WTC11 (cell line): ENCODE measurements at places on chromosomes 7 and 10.

DNA sequence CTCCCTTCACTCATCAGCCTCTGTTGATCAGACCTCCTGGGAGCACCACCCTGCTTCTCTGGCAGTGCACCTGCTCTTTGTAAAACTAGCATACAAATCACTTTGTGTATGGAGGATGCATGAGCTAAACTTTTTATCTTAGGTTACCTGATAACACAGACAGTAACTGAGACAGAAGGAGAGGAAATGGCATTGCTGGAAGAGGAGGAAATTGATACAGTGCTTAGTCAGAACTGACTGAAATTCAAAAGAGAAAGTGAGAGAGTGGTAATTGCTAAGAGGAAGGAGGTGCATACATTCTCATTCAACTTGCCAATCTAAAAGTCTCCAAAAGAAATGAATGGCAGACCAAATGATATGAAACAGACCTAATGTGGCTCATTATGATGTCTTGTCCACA, 1120.7 kb downstream of the GATA3 start:
- DNase-seq, result no peak

- no peak for DNase-seq
These were observed 103.1 kb downstream of the KLF6 start for GRCh38 chr10:3681642-3682554.

GRCh38 chr7:29421010-29421956, 142.4 kb upstream of the PRR15 start:
- DNase-seq, result no peak

GRCh38 chr10:110897184-110897583, 21.8 kb downstream of the BBIP1 start:
- no peak for DNase-seq

DNA sequence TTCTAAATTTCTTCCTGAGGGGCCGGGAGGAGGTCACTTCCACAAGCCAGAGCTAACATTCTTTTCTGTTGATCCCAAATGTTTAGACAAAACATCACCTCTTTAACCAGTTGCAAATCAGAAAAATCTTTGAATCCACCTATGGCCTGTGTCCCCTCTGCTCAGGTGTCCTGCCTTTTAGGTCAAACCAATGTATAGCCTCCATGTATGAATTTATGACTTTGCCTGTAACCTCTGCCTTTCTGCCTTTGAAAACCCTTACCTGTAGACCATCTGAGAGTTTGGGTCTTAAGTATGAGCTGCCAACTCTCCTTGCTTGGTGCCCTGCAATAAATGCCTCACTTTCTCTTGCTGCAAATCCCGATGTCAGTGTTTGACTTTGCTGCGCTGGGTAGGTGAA, 44.1 kb upstream of the MSRB2 start:
- DNase-seq, result no peak

DNA sequence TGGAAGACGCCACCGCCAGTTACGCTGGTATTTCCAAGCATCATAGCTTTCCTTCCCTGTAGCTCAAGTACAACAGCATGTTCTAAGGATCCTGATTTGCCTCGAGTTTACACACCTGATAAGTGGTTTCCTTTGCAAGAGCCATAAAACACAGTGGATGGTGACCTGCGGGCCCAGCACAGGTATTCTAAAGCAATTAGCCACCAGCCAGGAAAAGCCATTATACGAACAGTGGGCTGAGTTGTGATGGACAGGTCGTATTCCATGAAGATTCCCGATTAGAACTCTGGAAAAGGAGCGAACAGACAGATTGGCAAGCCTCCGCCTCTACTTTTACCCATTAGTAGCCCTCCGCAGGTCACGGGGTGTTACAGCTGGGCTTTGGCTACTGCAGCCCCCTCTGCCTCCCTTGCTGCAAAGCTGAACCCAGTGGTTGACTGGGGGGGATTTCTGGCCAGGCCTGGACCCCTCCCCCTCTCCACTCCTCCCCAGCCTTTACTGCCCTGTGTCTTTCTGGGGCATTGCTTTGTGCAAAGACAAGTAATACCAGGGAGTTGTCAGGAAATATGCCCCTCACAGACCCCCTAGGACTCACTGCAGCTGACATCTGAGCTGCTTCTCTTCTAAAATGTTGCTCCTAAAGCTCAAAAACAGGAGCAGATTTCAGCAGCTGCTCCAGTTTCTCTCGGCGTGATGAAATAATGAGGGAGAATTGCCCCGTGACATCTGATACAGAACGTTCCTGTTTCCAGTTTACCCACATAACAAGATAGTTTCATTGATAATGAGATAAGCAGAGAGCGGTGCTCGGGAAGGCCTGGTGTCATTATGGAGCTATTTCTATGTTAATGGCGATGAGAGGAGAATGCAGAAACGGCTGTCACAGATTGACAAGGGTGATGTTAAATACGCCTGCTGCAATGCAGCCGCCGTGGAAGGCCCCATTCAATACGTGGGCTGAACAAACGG, 214.4 kb downstream of the CCSER2 start:
- DNase-seq, result no peak

- no peak for DNase-seq
These were observed 11.0 kb upstream of the NDUFB2 start for GRCh38 chr7:140685407-140686087.

- no peak for DNase-seq
These were observed 2.8 kb downstream of the INHBA start for GRCh38 chr7:41700044-41700471.

- no peak for DNase-seq
These were observed 3.0 kb downstream of the RET start for GRCh38 chr10:43079856-43080255.

DNA sequence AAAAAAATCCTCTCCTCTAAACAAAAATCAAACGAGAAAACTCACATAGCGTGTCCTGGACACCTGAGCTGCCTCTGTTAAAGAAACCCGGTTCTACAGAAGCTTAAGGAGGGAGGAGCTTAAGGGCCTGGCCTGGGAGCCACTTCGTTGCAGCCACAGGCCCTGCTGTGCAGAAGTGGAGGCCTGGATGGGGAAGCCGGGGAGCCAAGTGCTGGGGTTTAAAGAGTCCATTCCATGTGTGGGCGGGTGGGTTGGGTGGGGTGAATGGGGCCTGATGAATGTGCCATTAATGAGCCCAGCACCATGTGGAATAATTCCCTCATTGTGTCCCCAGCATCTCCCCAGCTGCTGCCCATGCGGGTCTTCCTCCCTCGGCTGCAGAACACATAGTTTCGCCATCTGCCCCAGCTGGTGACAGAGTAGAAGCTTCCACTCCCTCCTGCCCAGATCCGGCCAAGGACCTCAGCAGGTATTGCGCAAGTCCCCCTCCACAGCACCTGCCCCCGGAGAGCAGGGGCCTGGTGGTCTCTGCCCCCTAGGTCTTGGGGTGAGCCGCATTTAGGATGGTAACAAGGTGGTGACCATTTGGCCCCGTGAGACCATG, 127.8 kb upstream of the BTBD16 start:
- DNase-seq, result no peak

DNA sequence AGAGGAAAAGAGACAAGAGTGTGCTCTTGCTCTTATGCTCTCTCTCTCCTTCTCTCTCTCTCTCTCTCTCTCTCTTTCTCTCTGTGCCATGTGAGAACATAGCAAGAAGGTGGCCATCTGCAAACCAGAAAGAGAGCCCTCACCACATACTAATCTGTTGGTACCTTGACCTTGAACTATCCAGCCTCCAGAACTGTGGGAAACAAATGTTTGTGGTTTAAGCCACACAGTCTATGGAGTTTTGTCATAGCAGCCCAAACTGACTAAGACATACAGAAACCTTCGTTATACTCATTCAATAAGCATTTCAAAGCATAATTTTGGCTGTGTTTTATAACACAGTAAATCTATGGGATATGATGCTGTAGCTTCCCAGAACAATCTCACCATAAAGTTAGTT, 56.4 kb upstream of the PLPP4 start:
- DNase-seq, result no peak

GRCh38 chr7:101804088-101804963, 13.1 kb upstream of the CUX1 start:
- DNase-seq, result peak; percentile 46

DNA sequence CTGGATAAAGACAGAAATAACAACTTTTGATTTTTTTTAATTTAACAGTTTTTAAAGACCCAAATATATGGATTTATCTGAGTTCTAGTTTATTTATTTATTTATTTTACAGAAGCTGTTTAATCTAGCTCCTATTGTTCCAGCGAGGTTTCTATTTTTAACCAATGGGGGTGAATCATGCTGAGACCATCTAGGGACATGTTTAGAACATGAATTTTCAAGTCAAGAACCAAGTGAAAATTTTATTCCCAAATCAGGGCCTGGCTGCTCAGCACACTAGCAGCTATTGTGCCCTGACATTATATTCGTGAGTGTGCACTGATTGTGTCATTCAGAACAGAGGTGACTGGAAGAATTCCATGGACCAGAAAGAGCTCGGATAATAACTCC, 24.6 kb upstream of the MPP7 start:
- DNase-seq, result no peak

GRCh38 chr10:21002091-21002878, 105.2 kb upstream of the NEBL start:
- DNase-seq, result no peak

GRCh38 chr10:21087476-21087875, 190.4 kb upstream of the NEBL start:
- DNase-seq, result no peak

- no peak for DNase-seq
These were observed 115.0 kb downstream of the TAF3 start for GRCh38 chr10:7933262-7933661.

GRCh38 chr7:129750501-129750900, 139.0 kb downstream of the NRF1 start:
- no peak for DNase-seq

DNA sequence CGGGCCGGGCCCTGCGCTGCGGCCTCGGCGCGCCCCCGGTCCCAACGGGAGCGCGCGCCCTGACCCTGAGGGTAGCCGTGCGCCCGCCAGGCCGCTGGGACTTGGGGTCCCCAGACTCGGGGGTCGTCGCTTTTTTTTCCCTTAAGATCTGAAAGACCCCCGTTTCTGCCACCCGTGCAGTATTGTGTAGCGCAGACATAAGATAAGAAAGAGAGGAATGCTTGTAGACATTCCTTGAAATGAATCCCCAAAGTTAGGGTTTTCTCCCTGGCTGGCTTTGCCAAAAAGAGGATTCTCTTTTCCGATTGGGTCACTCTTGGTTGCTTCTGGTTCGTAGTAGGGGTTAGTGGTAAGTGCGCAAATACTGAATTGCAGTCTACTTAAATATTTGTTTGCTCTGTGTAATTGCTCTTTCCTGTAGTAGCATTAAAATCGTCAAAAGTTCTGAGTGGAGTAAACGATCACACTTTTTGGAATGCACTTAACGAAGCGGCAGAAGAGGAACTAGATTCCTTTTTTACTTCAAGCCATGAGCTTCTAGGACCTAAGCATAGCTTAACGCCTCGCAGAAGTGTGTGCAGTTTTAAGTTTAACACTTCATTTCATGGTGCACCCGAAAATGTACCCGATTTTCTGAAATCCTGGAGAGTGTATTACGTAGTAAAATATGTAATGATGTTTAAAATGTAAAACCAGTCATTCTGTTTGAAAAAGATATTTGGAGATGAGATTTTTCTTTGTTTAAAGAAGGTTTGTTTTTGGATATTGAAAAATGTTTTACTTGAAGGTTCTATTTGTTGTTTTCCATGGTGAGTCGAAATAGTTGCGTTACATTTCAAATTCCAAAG, 1.3 kb downstream of the CUL1 start:
- DNase-seq, result no peak

DNA sequence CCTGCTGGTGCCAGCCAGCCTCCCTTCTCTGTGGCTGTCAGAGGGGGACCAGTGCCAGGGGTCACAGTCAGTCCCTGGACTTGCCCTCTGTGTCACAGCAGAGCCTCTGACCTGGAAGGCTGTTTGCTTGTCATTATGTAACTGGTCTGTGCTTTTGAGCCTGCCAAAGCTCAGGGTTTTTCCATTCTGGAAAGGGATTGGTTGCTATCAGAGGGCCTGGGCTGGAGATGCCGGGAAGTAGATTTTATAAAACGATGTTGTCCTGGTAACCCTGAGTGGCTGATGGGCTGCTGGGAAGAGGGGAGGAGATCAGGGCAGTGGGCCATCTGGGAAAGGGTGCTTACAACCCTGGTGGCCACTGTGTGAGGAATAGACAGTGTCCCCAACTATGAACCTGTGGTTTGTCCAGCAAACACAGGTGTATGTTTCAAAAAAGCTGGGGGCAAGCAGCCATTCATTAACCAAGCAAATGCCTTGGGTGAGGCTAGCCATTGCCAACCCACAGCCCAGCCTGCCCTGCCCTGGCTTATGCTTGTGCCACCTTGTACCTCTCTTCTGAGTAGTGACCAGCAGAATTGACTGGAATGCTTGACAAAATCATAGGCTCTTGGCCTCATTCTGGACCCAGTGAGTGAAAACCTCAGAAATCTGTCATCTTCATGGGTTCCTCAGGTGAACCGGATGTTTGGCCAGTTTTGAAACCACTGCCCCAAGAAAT, 21.6 kb downstream of the SFTPD start:
- DNase-seq, result no peak

DNA sequence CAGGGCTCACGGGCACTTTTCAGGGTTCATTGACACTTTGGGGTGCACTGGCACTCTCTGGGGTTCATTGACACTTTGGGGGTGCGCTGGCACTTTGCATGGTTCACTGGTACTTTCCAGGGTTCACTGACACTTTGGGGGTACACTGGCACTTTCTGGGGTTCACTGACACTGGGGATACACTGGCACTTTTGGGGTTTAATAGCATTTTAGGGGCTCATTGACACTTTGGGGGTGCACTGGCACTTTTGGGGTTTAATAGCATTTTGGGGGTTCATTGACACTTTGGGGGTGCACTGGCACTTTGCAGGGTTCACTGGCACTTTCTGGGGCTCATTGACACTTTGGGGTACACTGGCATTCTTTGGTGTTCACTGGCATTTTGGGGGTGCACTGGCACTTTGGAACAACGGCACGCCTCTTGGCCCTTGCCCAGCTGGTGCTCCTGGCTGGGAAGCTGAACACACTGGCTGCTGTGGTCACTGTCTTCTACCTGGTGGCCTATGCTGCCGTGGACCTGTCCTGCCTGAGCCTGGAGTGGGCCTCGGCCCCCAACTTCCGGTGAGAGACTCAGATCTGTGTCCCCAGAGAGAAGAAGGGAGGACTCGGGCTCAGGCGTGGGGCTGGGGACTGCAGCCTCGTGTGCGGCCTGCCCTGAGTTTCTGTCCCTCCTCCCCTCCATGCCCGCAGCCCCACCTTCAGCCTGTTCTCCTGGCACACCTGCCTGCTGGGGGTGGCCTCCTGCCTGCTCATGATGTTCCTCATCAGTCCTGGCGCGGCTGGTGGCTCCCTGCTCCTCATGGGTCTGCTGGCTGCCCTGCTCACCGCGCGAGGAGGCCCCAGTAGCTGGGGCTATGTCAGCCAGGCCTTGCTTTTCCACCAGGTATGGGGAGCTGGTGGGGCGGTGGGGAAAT, 6.2 kb upstream of the TRIP6 start:
- no peak for DNase-seq

GRCh38 chr10:29199941-29200679, 88.8 kb upstream of the LYZL1 start:
- no peak for DNase-seq

GRCh38 chr10:34280599-34281374, 534.3 kb downstream of the PARD3 start:
- DNase-seq, result no peak

- no peak for DNase-seq
These were observed 62.9 kb upstream of the OIT3 start for GRCh38 chr10:72830625-72831024.

GRCh38 chr10:60093317-60093716, 187.0 kb upstream of the CCDC6 start:
- DNase-seq, result no peak
